ENCODE measurements at places on chromosomes 11 and 22.

- no peak for DNase-seq
Measured at GRCh38 chr11:105357146-105357545, 217.6 kb upstream of the CARD18 start.

DNA sequence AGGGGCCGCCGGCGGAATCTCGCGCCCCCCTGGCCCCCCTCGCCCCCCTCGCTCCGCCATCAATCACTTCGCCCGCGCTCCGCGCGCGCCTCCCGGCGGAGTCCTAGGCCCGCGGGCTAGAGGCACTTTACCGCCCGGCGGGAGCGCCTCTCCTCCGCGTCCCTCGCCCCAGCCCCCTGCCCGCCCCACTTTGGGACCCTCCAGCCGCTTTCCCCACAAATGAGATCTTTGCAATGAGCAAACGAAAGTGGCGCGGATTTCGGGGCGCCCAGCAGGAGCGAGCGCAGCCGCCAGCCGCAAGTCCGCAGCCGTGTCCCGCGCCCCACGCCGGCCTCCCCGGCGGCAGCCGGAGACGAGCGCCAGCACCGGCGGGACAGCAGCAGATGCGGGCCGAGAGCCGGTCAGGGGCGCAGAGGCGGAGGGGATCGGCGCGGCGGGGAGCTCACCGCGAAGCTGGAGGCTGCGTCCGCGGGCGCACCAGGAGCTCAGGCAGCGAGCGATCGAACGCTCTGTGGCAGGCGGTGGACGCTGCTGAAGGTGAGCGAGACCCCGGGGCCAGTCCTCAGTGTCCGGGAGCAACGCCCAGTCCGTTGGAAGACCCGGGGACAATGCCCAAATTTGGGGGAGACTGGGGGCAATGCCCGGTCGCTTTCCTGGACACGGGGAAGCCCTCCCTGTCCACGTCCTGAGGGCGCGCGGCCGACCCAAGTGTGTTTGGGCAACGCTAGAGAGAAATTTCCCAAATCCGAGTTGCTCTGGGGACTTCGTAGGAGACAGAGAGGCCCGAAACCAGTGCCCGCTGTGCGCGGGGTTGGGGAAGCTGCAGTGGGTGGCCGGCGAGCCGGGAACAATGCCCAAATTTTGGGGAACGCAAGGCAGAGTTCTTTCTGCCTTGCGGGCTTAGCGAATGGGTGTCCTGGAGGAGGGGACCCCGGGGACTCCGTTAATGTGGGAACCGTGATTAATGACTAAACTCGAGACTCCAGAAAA lies 1.5 kb upstream of the IGF2 start:
- DNase-seq = no peak

GRCh38 chr22:25494774-25495173 lies 69.7 kb upstream of the GRK3 start:
- DNase-seq = no peak

- no peak for DNase-seq
Measured at GRCh38 chr11:104096900-104097299, 60.5 kb downstream of the DDI1 start.

DNA sequence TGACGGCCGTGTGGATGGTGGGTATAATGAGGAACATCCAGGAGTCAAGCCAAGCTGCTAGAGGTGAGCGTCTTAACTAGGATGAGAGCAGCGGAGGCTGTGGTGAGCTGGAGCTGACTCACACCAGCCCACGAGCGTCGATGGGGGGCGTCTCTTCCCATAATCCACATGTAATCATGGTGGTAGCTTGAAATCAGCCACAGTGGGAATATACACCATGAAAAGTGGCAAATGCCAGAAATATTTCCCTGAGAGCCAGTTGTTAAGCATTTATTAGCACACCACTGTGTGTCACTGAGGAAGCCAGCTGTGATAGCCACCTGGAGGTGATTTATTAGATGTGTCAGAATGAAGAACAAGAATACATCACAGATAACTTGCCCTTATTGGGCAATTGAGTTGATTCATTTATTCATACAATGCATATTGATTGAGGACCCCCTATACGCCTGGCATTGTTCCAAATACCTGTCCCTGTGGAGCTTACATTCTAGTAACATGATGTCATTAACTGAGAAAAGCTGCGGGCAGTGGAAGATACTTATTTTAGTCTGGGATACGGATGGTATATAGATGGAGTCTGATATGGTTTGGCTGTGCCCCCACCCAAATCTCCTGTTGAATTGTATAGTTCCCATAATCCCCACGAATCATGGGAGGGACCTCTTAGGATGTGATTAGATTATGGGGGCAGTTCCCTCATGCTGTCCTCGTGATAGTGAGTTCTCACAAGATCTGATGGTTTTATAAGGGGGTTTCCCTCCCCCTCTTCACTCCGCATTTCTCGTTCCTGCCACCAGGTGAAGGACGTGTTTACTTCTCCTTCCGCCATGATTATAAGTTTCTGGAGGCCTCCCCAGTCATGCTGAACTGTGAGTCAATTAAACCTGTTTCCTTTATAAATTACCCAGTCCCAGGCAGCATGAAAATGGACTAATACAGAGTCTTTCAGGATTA lies 473.4 kb downstream of the METTL15 start:
- DNase-seq = no peak
